A549 (cell line): ENCODE measurements at places on chromosomes 7 and 10. TPM values are rescaled to one million over a fixed set of nuclear protein-coding genes. Genes with fewer than 3 reads are reported as not detected.

- no peak for DNase-seq
These were observed 71.5 kb upstream of the ADO start for GRCh38 chr10:62732841-62733653.

DNA sequence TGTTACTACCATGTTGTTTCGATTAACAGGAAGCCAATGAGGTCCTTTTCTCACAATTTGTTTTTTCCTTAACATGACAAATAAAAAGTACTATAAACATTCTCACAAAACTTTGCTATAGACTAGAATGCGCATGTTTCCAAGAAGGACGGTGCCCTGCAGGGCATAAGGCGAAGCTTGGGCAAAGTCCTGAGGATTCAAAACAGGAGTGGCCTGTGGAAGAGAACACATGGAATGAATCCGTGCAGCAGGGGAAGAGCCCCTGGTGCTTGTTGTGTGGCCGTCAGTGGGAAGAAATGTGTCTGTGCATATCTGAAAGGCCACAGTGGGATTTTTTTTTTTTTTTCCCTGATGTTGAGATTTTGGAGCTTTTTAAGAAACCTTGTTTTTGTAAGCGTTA, 67.6 kb downstream of the ITGA8 start:
- DNase-seq, result no peak

GRCh38 chr10:7593063-7593462, 73.7 kb downstream of the ITIH5 start:
- DNase-seq, result no peak

GRCh38 chr7:33422825-33423645, 293.7 kb downstream of the BBS9 start:
- DNase-seq, result no peak

The GIMAP2 gene
- 0.12 TPM in 1 of 3 replicates, not detected in the others for polyA plus RNA-seq
